G401 (cell line): ENCODE measurements at places on chromosomes 2 and 18. TPM values are rescaled to one million over a fixed set of nuclear protein-coding genes. Genes with fewer than 3 reads are reported as not detected.

DNA sequence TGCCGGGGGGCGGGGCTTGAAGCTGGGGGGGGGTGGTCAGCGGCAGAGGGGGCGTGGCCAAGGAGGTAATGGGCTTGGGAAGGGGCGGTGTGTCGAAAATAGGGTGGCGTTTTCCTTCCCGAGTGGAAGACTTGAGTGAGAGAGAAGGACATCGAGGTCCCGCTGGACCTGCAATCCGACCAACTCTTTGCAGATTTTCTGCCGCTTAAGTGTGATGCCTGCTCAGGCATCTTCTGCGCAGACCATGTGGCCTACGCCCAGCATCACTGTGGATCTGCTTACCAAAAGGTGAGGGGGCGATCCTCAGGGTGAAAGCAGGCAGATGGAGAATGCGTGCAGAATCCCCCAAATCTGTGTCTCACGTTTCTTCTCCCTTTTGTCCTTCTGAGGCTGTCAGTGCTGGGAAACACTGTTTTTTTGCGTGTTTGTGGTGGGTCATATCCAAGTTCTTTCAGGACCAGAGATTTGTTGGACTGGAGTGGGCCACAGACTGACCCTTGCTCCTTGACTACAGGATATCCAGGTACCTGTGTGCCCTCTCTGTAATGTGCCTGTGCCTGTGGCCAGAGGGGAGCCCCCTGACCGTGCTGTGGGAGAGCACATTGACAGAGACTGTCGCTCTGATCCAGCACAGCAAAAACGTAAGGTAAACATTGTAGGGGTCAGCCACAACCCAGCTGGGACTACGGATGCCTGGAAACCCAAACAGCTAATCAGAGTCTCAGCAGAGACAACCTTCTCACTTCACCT is 727 bp downstream of the ZFAND2B start:
- peak; percentile 75 for DNase-seq

DNA sequence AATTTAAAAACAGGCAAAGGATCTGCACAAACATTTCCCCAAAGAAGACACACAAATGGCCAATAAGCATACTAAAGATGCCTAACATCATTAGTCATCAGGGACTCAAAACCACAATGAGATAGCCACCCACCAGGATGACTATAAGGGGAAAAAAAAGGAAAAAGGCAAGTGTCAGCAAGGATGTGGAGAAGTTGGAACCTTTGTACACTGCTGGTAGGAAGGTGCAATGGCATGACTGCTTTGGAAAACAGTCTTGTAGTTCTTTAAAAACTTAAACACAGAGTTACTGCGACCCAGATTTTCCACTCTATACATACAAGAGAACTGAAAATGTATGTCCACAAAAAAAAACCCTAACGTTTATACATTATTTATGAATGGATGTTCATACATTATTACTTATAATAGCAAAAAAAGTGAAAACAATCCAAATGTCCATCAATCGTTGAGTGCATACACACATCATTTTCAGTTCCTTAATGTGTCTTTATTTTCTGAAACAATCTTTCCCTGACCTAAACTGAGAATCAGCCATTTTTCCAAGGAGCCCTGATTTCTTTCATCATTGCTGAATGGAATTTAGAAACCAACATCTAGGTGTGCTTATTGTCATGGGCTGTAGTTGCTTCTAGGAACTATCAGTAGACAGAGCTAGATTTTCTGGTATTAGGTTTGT is 64.7 kb upstream of the TLK1 start:
- DNase-seq, result no peak

- no peak for DNase-seq
These were observed 227.9 kb upstream of the COPS8 start for GRCh38 chr2:236857781-236858180.

- peak; percentile 13 for DNase-seq
These were observed 53.6 kb upstream of the HNMT start for GRCh38 chr2:137910641-137911040.

- no peak for DNase-seq
These were observed 361.0 kb upstream of the TMEFF2 start for GRCh38 chr2:192555740-192556139.

GRCh38 chr2:168434146-168434545 is 21.9 kb upstream of the CERS6 start:
- peak; percentile 72 for DNase-seq

GRCh38 chr18:3851159-3851558 is 401.2 kb downstream of the TGIF1 start:
- no peak for DNase-seq

GRCh38 chr2:173355132-173355865 is 627 bp downstream of the CDCA7 start:
- DNase-seq, result peak; percentile 4

DNA sequence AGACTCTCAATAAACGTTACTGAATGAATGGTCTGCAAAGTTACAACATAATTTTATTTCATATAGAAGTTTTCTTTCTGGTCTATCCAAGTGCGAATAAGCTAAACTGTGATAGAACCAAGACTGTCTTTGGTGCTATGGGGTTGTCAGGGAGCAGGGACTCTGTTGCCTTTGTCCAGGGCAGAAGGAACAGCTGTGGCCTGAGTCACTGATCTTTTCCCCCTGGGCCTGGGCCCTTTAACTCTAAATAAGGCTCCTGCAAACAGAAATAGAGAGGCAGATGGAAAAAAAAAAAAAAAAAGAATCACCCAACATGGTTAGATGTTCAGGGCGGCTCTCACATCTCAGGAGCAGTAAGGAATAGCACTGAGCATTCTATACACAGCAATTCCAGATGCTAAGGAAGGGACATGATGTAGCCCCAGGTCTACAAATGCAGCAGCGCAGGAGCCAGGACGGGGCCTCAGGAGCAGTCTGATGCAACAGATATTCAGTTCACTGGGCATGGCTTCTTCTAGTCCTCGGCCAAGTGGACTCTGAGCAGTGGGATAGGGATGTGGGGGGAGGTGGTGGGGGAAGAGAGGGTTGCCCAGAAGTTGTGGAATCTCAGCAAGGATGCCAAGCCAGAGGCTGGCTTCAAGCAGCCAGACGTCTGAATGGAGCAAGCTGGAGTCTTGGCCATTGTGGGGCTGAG is 247.1 kb upstream of the SIX2 start:
- DNase-seq, result peak; percentile 4

DNA sequence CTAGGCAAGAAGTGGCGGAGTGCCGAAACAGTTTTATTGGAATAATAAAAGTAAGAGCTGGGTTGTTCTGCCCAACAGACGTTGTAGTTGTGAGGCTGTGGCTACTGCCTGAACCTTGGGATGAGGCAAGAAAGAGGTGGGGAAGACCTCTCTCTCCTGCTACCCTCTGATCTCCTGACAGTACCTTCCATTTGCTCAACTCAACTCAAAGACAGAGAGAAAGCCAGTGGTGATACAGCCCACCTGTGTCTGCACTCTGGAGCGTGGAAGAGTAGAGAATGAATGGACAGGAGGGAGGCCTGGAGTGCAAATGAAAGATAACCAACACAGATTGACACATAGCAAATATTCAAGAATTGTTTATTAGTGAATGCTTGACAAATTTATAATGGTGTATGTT is 590.3 kb downstream of the NYAP2 start:
- no peak for DNase-seq

- DNase-seq, result no peak
These were observed 35.8 kb upstream of the FIGN start for GRCh38 chr2:163771596-163771995.

DNA sequence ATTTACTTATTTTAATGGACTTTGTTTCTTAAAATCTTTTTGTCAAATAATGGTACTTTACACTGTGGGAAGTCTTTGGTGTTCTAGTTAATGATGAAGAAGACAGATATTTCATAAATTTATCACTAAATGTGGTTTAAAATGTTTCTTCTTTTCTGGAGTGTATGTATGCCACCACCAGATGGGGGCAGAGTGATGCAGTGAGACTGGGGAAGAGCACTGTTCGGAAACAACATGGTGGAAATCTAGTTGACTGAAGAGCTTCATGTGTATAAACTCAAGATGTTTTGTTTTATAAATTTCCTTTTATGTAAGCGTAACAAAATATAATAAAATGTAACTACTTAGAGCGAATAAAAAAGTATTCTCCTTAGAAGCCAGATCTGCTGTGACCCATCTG is 195.1 kb downstream of the KCNE4 start:
- DNase-seq, result no peak

GRCh38 chr2:7665880-7666279 is 748.7 kb downstream of the RNF144A start:
- DNase-seq, result no peak

DNA sequence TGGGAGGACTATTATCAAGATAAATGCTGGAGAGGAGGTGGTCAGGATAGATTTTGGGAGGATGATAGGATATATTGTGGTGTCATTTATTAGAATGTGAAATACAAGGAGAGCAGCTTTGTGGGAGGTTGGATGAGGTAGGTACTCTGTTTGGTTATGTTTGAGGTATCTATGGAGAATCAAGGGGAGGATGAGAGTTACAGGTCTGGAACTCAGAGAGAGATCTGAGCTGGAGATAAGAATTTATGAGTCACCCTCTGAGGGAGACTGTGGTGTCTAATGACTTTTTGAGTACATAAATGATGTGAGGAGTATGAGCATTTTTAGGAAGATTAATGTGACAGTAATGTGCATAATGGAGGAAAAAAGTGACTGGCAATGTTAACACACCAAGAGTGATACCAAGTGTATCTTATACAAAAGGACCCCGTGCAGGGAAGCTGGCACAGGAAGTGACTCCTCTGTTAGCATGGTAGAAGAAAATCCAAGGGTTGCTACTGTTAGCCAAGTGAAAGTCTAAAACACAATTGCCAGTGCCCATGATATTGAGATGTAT is 48.2 kb downstream of the CRIM1 start:
- no peak for DNase-seq

- no peak for DNase-seq
These were observed 16.0 kb upstream of the DAW1 start for GRCh38 chr2:227855440-227855839.

DNA sequence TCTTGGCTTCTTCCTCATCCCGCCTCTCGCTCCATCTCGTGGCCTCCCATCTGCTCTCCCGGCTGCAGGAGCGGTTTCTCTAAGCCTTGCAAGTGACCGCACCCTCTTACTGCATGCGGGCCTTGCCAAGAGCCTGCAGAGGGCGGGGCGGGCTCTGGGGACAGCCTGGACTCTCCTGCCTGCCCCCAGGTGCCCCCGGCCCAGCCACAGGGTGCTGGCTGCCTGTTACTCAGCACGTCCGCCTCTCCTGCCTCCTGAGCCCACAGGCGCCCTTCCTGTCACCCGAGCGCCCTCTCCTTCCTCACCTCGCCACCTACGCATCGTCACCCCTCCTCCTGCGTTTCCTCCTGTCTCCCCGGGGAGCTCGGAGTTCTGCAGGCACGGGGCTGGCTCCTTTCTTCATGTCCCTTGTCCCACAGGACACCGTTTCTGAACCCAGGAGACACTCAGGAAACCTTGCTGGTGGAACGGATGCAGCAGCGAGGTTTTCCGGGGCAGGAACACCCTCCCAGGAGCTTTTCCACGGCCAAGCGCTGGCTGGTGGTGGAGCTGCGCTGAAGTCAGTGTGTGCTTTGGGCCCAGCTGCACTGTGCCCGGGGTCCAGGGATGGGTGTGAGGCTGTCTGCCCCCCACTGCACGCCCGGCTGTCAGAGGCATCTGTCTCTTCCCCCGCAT is 28.5 kb downstream of the HPCAL1 start:
- DNase-seq, result peak; percentile 82

GRCh38 chr2:132901661-132902060 is 231.7 kb upstream of the LYPD1 start:
- no peak for DNase-seq

DNA sequence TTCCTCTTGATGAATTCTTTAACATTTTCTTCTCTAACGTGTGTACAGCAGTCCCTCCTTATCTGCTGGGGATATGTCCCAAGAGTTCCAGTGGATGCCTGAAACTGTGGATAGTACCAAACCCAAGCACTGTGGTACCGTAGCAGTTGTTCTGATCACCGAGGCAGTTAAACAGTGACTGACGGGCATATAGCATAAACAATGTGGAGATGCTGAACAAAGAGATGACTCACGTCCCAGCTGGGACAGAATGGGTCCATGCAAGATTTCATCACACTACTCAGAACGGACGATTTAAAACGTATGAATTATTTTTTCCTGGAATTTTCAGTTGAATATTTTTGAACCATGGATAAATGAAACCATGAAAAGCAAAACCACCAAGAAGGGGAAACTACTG is 54.5 kb upstream of the SPAG16 start:
- DNase-seq, result no peak

- DNase-seq, result no peak
These were observed 37.2 kb upstream of the APCDD1 start for GRCh38 chr18:10417191-10417590.

- DNase-seq, result no peak
These were observed 109.0 kb upstream of the KCNJ3 start for GRCh38 chr2:154589514-154589913.

DNA sequence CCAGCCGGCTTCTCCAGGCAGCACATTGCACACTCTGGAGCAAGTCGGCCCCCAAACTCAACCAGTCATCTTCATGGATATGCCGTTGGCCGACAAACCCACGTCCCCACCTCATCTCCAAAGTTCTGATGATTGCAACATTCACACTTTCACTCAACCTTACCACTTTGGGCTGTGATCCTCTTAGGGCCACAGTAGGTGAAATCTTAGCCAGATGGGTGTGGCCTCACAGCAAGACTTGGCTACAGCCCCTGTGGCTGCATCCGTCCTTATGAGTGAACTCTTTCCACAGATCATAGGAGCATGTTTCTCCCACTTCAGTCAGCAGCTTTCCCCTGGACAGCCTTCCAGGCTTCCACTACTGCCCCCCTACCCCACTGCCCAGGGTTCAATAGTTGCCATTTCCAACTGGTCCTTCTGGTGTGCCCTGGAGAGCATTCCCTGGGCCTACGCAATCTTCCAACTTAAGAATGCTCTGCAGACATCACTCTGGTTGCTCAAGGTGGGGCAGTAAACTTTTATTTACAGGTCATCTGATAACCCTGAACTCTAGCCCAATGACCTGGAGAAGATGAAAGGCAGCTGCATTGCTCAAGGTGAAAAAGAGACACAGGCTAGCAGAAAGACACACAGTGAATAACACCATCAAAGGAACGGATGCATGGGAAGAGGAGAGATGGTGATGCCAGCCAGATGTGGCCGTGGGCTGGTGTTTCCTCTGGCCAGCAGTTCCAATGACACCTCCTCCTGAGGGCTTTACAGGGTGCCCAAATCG is 34.5 kb downstream of the ARL4C start:
- DNase-seq, result no peak

DNA sequence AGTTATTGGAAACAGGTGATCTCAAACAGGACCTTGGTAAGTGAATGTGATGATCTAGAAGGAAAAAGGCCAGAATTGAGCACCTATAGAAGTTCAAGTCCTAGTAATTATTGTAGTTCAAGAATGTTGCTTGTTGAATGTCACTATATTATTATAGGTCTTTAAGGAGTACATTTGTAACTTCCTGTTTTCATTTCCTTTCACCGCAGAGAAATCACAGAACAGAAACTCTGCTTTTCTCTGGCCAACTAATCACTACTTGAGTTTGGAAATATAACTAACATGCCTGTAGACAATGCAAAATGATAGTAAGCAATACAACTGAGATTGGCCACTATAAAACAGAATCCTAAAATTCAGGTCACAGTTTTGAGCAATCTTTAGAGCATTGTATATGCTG is 61.8 kb upstream of the EFEMP1 start:
- DNase-seq, result no peak

Gene TCF7L1
- total RNA-seq, result 0.37 and 0.44 TPM in 2 replicates

Gene PGAP1
- 1.9 and 3.1 TPM in 2 replicates for total RNA-seq

Gene GPAT2
- total RNA-seq, result not detected in 2 replicates

Gene C2orf80
- 7.4 and 30.2 TPM in 2 replicates for total RNA-seq

Gene MYCN
- not detected in 2 replicates for total RNA-seq

Gene ZNG1B
- total RNA-seq, result 35.3 and 41.7 TPM in 2 replicates

Gene MAP3K19
- total RNA-seq, result not detected in 2 replicates

Gene HOXD13
- total RNA-seq, result 0.43 TPM in 1 of 2 replicates, not detected in the other

Gene TUBA3E
- total RNA-seq, result not detected in 2 replicates

Gene CNTNAP5
- total RNA-seq, result not detected in 2 replicates

Gene CYTIP
- total RNA-seq, result not detected in 2 replicates

Gene SCTR
- total RNA-seq, result not detected in 2 replicates

Gene CD8B2
- not detected in 2 replicates for total RNA-seq

Gene RETREG2
- 55.4 and 64.6 TPM in 2 replicates for total RNA-seq
